ENCODE measurements at places on chromosomes 4 and X.

GRCh38 chr4:7299010-7299907 is 106.9 kb downstream of the SORCS2 start:
- H3K27me3 ChIP-seq: no peaks in the 10 kb centered on the region
- no peak overlapping the region for H3K27ac ChIP-seq
- no peaks in the 10 kb centered on the region for H3K36me3 ChIP-seq
- no peak overlapping the region for H3K4me3 ChIP-seq
- DNase-seq: no peak
- H3K4me1 ChIP-seq: no peaks in the 10 kb centered on the region

DNA sequence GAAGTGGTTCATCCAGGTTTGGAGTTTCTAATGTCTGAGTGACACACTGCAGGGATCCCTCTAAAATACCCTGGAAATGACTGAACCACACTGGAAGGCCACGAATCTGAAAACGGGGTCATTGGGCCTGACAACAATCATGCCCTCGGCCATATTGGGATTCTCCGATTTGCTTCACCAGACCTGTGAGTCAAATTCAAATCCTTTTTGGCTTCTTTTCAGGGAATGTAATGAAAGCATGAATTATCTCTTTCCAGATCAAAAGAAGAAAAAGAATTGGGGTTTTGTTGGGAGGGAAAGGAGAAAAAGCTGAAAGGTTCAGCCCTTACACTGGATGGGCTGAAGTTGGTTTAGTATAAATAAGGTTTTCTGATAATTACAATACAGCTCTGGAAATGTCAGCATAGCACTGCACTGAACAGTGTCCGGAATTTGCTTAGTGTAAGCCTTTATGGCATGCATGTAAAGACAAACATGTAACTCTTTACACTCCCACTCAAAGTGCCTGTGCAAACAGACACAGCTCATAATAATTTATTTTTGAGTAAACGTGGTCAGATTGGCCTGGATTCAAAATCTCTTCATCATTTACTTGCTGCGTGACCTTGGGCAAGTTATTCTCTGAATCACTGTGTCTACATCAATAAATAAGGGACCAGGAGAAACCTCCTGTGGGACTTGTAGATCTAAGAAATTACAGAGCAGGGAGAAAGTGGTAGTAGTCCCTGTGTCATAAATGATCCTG is 21.4 kb downstream of the CT47C1 start:
- H3K4me3 ChIP-seq: no peak overlapping the region
- no peak for DNase-seq
- H3K27ac ChIP-seq: no peak overlapping the region
- H3K36me3 ChIP-seq: no peaks in the 10 kb centered on the region

- no peak overlapping the region for H3K4me3 ChIP-seq
- H3K27me3 ChIP-seq: no peaks in the 10 kb centered on the region
- H3K4me1 ChIP-seq: no peaks in the 10 kb centered on the region
- DNase-seq: no peak
- H3K27ac ChIP-seq: no peak overlapping the region
Measured at GRCh38 chrX:97026406-97026805, 142.7 kb downstream of the RPA4 start.

- no peak for DNase-seq
- H3K4me1 ChIP-seq: peaks cover 3% of the 10 kb centered on the region
- H3K27ac ChIP-seq: no peak overlapping the region
- H3K36me3 ChIP-seq: no peaks in the 10 kb centered on the region
- no peak overlapping the region for H3K4me3 ChIP-seq
Measured at GRCh38 chr4:81213671-81214070, 1.4 kb downstream of the PRKG2 start.

DNA sequence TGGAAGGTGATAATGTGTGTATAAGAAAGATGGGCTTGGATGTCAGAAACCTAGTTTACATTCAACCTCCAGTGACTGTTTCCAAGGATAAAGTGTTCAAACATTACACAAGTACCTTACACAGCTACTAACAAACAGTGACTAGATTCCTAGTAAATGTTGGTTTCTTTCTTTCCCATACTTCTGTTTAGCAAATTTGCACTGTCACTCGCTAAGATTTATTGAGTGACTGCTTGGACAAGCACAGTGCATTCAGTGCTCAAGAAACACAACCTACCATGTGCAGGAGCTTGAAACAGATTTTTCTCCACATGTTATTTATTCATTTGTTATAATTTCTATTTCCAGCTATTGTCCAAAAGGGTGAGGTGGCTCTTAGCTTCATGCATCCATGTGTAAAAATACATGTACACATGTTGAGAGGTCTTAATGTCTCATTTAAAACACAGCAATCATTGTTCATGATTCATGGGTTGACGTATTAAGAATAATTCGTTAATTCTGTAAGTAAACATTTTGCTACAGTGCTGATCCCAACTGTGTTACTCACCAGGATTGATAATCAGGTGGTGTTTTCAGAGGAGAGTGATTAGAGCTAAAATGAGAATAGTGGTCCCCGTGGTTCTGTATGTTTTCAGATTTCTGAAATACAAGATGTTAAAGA is 153.0 kb downstream of the DCLK2 start:
- no peaks in the 10 kb centered on the region for H3K36me3 ChIP-seq
- no peak for DNase-seq
- no peak overlapping the region for H3K27ac ChIP-seq
- H3K4me1 ChIP-seq: no peaks in the 10 kb centered on the region

DNA sequence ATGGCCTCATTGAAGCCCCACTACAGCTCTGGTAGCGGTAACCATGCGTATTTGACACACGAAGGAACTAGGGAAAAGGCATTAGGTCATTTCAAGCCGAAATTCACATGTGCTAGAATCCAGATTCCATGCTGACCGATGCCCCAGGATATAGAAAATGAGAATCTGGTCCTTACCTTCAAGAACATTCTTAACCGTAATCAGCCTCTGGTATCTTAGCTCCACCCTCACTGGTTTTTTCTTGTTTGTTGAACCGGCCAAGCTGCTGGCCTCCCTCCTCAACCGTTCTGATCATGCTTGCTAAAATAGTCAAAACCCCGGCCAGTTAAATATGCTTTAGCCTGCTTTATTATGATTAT is 876 bp downstream of the HPRT1 start:
- DNase-seq: no peak
- no peaks in the 10 kb centered on the region for H3K36me3 ChIP-seq
- H3K27ac ChIP-seq: peak overlapping the region; percentile 82
- no peaks in the 10 kb centered on the region for H3K27me3 ChIP-seq

GRCh38 chr4:86443495-86443894 is 83.6 kb upstream of the MAPK10 start:
- H3K27ac ChIP-seq: no peak overlapping the region
- H3K4me3 ChIP-seq: no peak overlapping the region
- DNase-seq: no peak
- peaks cover 3% of the 10 kb centered on the region for H3K4me1 ChIP-seq
- no peaks in the 10 kb centered on the region for H3K36me3 ChIP-seq

GRCh38 chr4:108465886-108466500 is 154.4 kb upstream of the RPL34 start:
- H3K4me3 ChIP-seq: no peak overlapping the region
- H3K27ac ChIP-seq: no peak overlapping the region
- no peaks in the 10 kb centered on the region for H3K27me3 ChIP-seq
- H3K4me1 ChIP-seq: no peaks in the 10 kb centered on the region
- no peaks in the 10 kb centered on the region for H3K36me3 ChIP-seq
- no peak for DNase-seq

- H3K27ac ChIP-seq: no peak overlapping the region
Measured at GRCh38 chr4:3707423-3708102, 58.6 kb upstream of the ADRA2C start.

DNA sequence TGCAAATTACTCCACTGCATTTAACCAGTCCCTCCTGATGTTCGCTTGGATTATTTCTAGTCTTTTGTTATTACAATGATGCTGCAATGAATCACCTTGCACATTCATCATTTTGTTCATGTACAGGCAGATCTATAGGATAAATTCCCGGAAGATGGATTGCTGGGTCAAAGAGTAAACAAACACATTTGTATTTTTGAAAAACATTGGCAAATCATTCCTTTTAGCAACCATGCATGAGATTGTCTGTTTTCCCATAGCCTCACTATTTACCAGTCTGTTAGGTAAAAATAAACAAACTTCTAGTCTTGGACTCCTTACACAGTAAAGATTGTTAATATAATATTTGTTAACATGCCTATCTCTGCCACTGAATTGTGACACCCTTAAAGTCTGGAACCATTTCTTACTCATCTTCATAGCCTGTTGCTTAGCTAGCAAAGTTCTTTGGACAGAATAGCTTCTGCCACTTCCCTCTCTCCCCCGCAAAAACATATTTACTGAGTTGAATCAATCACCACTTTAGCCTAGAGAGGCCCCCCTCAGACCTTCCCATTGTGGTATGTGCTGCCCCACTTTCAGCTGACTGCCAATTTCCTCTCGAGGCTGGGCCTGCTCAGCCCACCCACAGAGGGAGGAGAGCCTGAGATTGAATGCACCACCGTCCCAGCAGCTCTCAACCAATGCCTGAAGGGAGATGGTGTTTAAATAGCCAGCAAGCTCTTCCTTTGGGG is 108.4 kb upstream of the ATXN3L start:
- DNase-seq: no peak
- no peak overlapping the region for H3K4me3 ChIP-seq
- no peaks in the 10 kb centered on the region for H3K36me3 ChIP-seq
- no peak overlapping the region for H3K27ac ChIP-seq
- no peaks in the 10 kb centered on the region for H3K27me3 ChIP-seq

GRCh38 chr4:58734030-58734674 is 1624.0 kb upstream of the IGFBP7 start:
- no peak overlapping the region for H3K4me3 ChIP-seq
- DNase-seq: no peak
- H3K36me3 ChIP-seq: no peaks in the 10 kb centered on the region
- no peaks in the 10 kb centered on the region for H3K27me3 ChIP-seq
- H3K27ac ChIP-seq: no peak overlapping the region

GRCh38 chr4:186347743-186348142 is 81.8 kb downstream of the F11 start:
- H3K4me3 ChIP-seq: no peak overlapping the region
- H3K36me3 ChIP-seq: no peaks in the 10 kb centered on the region
- no peak for DNase-seq
- H3K27ac ChIP-seq: no peak overlapping the region
- H3K27me3 ChIP-seq: no peaks in the 10 kb centered on the region
- no peaks in the 10 kb centered on the region for H3K4me1 ChIP-seq

DNA sequence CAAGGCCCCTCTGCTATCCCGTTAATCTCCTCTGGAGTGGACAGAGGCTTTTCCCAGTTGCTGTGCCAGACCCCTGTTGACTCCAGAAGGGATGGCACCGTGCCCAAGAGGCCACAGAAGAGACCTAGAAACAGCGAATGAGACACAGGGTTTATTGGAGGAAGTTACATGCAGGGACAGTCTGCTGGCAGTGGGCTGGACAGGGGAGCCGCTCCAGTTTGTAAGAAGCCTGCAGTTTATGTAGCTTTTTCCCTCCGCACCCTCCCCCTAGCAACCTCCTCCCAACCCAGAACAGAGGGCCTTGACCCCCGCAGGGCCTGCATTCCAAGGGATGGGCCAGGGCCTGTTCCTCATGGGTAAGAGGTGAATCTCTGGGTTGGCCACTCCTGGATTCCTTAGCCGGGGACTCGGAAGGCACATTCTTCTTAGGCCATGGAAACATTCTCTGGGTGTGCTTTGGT is 216.8 kb upstream of the PSAPL1 start:
- no peaks in the 10 kb centered on the region for H3K27me3 ChIP-seq
- H3K4me3 ChIP-seq: no peak overlapping the region
- DNase-seq: no peak
- H3K4me1 ChIP-seq: no peaks in the 10 kb centered on the region
- no peak overlapping the region for H3K27ac ChIP-seq
- no peaks in the 10 kb centered on the region for H3K36me3 ChIP-seq

DNA sequence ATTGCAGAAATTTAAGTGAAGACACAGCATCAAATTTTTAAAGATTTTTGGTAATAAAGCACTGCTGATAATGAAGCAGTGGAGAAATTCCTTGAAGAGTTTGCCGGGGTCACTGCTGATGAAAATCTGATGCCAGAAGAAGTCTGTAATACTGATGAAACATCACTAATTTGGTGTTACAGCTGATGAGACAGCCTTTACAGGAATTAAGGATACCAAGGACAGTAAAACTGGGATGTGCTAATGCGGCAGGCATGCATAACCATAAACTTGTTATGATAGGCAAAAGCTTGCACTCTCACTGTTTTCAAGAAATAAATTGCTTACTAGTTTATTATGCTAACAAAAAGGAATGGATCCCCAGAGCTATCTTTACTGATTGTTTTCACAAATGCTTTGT is 52.9 kb upstream of the VEGFC start:
- H3K27ac ChIP-seq: no peak overlapping the region
- H3K4me1 ChIP-seq: no peaks in the 10 kb centered on the region
- no peak overlapping the region for H3K4me3 ChIP-seq
- no peaks in the 10 kb centered on the region for H3K36me3 ChIP-seq

- H3K4me1 ChIP-seq: peaks cover 6% of the 10 kb centered on the region
- no peaks in the 10 kb centered on the region for H3K27me3 ChIP-seq
Measured at GRCh38 chr4:8150152-8151090, 8.2 kb downstream of the ABLIM2 start.

- DNase-seq: peak; percentile 78
- H3K4me3 ChIP-seq: peak overlapping the region; percentile 38
- no peaks in the 10 kb centered on the region for H3K36me3 ChIP-seq
- H3K4me1 ChIP-seq: peaks cover 4% of the 10 kb centered on the region
- peaks cover 9% of the 10 kb centered on the region for H3K27me3 ChIP-seq
Measured at GRCh38 chrX:118975831-118976598, 1.6 kb downstream of the LONRF3 start.

DNA sequence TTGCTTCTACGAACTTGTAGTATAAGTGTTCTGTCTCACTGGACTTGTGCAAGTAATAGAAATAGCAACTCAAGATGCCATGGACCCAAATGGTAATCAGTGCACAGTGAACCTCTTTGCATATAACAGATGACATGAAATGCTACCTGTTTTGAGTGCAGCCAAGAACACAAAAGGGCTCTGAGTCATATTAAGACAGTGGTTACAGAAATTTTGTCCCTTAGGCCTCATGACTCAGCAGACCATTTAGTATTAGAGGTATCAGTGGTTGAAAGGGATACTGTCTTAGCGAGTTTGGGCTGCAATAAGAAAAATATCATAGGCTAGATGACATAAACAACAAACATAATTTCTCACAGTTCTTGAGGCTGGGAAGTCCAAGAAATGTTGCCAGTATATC is 502.9 kb upstream of the PCDH10 start:
- no peak for DNase-seq
- H3K4me3 ChIP-seq: no peak overlapping the region
- no peaks in the 10 kb centered on the region for H3K36me3 ChIP-seq
- no peaks in the 10 kb centered on the region for H3K4me1 ChIP-seq

GRCh38 chr4:69727426-69727825 is 33.0 kb downstream of the SULT1B1 start:
- no peak for DNase-seq
- H3K27ac ChIP-seq: no peak overlapping the region
- H3K4me1 ChIP-seq: no peaks in the 10 kb centered on the region
- H3K36me3 ChIP-seq: no peaks in the 10 kb centered on the region
- H3K27me3 ChIP-seq: no peaks in the 10 kb centered on the region

DNA sequence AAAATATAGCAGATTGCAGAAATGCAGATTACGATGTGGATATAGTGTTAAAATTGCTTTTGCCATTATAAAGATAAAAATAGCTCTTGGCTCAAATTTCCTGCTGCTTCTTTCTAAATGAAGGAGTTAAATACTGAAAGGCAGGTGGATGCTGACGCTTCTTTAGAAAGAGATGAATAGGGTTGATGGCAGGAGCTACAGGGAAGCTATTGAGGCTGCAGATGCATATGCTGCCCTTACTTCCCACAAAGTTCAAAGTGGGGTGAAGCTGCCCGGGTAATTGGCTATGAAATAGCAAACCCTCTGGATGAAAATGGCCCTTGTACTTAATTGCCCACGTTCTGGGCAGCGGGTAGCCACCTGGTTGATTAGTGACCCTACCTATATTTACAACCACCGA is 379.5 kb downstream of the ZIC3 start:
- H3K4me1 ChIP-seq: no peaks in the 10 kb centered on the region
- H3K36me3 ChIP-seq: no peaks in the 10 kb centered on the region
- H3K27me3 ChIP-seq: no peaks in the 10 kb centered on the region
- H3K27ac ChIP-seq: no peak overlapping the region

Data from transverse colon (tissue), 4 donors.